ENCODE measurements at places on chromosomes 2 and 18.

GRCh38 chr2:241862775-241863535 is 4.3 kb upstream of the PDCD1 start:
- no peak for DNase-seq

DNA sequence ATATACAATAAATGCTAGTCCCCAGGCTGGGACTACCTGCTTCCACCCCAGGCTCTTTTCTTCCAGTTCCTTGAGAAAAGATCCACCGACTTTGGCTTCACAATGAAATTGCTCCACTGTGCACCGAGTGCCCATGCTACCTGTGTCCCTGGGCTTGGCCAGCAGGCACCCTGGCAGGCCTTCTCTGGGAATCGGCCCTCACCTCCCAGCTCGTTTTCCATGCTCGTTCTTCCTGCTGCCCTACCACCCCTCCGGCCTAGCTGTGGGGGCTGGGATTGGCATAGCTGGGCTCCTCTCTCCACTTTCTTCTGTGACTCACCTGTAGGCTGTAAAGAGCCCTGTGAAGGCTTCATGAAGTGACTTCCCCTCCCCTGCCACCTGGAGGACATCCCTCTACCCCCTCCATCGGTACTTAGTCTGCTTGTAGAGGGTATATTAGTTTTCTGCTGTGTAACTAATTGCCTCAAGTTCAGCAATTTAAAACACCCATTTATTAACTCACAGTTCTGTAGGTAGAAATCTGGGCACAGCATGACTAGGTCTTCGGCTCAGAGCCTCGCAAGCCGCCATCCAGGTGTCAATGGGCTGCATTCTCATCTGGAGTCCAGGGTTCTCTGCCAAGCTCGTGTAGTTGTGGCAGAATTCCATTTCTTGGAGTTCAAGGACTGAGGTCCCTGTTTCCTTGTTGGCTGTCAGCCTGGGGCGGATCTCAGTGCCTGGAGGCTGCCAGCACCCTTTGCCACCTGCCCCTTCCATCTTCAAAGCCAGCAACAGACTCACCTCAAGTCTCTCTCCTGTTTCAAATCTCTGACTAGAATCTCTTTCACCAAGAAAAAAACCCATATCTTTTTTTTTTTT is 57.6 kb downstream of the DPYSL5 start:
- DNase-seq: no peak

DNA sequence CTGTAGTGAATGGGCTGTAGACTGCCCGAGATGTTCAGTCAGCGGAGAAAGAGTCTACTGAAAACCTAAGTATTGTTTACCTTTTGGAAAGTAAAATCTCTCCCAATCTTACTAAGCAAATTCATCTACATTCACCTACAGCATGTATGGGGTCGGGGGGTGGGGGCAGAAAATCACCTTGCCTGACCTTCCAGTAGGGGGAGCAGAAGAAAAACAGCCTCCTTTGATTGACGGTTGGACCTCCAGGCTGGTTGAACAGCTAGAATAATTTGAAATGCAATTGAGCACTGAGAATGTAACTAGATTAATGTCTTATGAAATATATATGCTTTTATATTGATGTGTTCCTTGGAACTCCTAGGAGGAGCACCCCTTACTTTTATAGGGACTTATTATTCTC is 10.0 kb downstream of the LRATD1 start:
- DNase-seq: no peak

- no peak for DNase-seq
Observed at GRCh38 chr2:61988462-61989366, 83.2 kb downstream of the COMMD1 start.

- DNase-seq: no peak
Observed at GRCh38 chr2:227388537-227389011, 825 bp upstream of the SCYGR1 start.

DNA sequence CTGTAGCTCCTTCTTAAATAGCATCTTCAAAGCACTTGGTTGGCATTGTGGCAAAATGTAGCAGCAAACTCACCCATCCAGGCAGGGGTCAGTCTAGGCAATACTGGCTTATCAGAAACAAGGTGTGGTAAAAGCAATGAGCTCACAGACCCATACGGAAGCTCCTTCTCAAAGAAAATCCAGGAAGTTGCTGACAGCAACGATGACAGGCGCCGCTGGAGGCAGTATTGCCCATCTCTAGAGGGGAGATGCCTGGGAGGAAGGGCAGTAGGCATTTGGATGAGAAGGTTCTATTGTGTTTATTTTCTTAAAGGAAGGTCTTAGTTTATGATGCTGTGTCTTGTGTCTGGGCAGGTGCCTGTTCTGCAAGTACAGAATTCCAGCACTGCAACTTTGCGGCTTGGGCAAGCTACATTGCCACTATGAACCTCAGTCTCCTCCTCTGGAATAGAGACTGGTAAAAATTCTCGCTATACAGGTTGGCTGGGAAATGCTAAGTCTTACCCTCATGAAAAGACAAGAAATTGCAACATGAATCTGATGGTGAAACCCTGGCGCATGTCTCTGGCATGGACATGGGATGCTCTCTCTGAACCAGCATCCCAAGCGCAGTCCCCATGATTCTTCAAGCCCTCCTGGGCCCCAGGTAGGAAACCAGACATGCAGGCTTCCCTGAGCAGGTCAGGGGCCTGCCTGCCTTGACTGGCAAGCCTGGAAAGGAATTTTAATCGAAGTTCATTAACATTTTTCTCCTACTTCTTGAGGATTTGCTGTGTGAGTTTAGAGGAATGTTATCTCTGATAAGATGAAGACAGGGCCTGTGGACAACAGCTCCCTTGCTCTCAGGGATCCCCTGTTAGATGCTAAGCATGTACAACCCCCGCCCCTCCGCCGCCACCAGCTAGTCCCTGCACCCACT is 156.0 kb downstream of the TFCP2L1 start:
- no peak for DNase-seq

DNA sequence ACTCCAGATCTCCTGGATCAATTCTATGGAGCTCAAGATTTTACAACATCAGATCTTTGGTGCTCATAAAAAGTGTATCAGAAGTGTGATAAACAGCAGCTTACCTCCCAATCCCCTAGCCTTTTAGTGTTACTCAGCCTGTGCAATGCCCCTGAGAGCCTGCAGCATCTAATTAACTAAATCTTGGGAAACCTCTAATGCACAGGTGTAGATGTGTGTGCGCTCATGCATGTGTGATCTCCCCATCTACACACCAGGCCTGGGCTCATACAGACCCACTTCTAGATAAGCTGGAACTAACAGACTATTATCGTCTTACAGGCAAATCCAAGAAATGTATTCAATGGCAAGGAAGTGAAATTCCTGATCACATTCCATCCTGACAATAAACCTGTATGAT is 7.5 kb downstream of the SUCLG1 start:
- no peak for DNase-seq

- no peak for DNase-seq
Observed at GRCh38 chr2:197078535-197078934, 152.0 kb upstream of the PGAP1 start.

GRCh38 chr2:238629064-238629463 is 202.3 kb downstream of the ASB1 start:
- DNase-seq: no peak

- DNase-seq: no peak
Observed at GRCh38 chr2:70708376-70709199, 59.4 kb downstream of the ADD2 start.

DNA sequence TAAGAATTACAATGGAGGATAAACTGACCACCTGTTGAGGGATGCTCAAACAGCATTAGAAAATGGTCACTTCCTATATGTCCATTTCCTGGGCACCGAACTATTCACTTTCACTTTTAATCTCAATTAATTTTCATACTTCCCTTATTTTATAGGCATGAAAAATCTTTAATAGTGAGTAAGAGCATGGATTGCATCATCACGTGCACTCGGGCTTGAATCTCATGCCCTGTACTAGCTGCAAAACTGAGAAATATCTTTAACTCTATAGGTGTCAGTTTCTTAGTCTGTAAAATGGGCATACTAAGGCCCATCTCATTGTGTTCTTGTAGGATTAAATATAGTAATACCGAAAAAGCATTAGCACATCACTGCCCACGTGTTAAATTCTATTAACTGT is 183.9 kb upstream of the FIGN start:
- DNase-seq: no peak

- no peak for DNase-seq
Observed at GRCh38 chr2:172877826-172878225, 142.2 kb downstream of the RAPGEF4 start.

- no peak for DNase-seq
Observed at GRCh38 chr2:71748227-71748626, 294.9 kb downstream of the DYSF start.
